ENCODE measurements at places on chromosomes 4 and X.

DNA sequence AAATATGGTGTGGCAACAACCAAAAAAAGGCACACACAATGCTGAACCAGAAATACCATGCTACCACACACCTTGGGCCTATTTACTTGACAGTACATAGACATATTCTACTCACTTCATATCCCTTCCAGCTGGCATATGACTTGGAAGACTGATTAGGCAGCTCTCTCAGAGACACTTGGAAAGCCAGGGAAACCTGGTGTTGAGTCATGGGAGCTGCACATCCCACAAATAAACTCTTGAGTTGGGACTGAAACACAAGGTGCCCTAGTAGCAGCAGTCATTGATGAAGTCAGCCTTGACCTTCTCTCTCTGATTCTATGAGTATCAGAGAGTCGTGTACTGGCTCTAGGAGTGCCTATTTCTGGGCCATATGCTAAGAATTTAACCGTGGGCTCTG is 776.6 kb upstream of the LCORL start:
- no peak for DNase-seq

GRCh38 chr4:8205241-8205707 is 6.2 kb downstream of the SH3TC1 start:
- no peak for DNase-seq

DNA sequence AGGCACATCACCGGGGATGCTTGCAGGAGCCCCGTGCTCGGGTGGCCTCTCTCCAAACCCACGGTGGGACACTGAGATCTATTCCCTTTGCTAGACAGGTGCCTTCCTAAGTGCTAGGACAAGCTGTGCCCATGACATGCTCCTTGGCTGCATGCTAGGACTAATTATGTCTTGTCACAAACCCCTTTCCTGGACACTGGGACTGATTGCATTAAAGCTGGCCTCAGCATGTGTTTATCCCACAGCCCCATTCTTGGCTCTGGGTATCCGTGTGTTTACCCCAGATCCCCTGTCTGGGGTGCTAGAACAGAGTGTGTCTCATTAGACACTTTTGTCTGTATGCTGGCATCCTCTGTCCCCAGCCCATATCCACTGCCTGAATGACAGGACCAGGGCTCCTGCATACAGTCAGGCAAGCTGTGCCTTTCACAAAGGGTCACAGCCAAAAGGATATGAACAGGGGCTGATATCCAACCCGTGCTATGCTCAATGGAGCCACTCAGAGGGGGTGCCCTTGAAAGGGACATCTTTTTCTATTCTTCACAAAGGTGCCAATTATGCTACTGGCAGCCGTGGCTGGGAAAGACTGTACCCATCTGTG is 9.2 kb upstream of the IQSEC2 start:
- no peak for DNase-seq

DNA sequence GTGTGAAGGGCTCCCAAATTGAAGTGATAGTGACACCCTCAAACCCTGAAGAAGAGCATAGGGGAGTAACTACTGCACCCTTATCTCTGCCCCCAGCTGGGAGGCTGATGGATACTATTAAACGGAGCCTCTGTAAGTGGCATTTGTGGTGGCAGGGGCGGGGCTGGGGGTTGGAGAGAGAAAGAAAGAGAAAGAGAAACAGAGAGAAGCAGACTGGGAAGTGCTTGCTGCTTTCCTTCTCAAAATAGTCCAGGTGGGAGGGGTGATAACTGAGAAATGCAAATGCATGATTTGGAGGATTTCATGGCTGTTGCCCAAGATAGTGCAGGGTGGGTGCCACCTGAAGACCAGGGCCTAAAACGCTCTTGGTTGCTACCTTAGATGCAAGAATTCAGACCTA is 253.5 kb upstream of the GATB start:
- DNase-seq = peak; percentile 57

DNA sequence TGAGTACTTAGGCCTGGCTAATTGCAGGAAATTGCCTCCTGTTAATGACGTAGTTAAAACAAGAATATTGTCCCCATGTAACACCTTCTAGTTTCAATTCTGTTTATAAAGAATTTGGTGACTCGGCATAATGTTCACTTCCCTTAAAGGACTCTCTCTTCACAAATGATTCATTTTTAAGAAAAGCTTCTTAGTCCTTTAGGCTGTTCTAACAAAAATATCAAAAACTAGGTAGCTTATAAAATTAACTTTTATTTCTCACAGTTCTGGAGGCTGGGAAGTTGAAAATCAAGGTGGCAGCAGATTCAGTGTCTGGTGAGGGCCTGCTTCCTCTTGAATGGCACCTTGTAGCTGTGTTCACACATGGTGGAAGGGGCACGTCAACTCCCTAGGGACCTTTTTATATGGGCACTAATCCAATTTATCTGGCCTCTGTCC is 23.8 kb downstream of the COL25A1 start:
- no peak for DNase-seq

- no peak for DNase-seq
Observed at GRCh38 chrX:106903856-106904528, 851 bp upstream of the RIPPLY1 start.

DNA sequence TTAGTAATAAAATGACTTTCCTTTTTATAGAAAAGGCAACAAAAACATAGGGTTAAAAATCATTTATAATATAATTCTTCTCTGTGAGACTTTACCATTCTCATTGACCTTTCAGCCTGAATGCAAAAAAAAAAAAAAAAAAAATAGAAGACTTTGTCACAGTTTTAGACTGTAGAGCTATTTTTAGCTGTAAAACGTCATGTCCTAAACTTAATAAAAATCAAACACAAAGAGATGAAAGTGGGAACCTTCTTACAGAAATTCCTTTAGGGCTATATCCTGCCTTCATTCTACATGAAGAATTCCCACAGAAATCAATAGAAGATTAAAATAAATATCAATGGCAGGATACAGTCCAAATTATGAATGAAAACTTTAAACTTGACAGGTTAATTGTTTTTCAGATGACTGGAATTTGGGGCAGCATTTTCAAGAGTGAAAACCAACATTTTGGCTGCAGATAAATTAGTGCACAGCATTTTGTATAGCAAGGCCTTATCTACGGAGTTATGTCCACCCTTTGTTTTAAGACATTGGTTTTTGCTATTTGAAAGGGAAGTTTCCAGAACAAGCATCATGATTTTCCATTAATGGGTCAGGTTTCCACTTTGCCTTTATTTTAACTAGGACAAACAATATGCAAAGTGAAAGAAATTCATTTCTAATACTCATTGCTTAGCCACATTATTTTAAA is 219.5 kb downstream of the SPCS3 start:
- DNase-seq = no peak

GRCh38 chr4:1150875-1151274 is 21.5 kb downstream of the SPON2 start:
- DNase-seq = no peak

GRCh38 chr4:10581022-10581421 is 103.5 kb downstream of the CLNK start:
- no peak for DNase-seq

GRCh38 chrX:80485543-80485942 is 65.3 kb downstream of the TENT5D start:
- DNase-seq = no peak

- DNase-seq = no peak
Observed at GRCh38 chr4:17092736-17093437, 194.4 kb upstream of the LDB2 start.

GRCh38 chr4:41209187-41209586 is 5.2 kb downstream of the APBB2 start:
- DNase-seq = no peak

GRCh38 chrX:110228453-110228852 is 89.4 kb downstream of the AMMECR1 start:
- DNase-seq = no peak

- DNase-seq = peak; percentile 67
Observed at GRCh38 chrX:119067023-119067739, 5.6 kb upstream of the CT47C1 start.

DNA sequence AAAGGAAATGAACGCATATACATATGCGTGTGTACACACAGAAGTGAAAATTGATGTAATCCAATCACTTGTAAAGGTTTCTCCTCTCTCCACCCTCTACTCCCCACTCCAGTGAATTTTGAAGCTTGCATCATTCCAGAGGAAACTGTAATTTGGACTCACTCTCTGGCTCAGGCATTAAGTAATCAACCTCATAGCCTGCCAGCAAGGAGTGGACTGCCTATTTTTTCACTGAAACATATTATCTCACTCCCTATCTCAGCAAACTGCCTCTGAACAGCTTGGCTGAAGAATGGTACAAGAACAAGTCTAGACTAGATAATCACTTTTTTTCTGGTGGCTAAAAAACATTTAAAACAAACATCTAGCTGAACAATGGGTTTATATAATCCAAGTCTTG is 124.2 kb downstream of the C4orf51 start:
- no peak for DNase-seq

DNA sequence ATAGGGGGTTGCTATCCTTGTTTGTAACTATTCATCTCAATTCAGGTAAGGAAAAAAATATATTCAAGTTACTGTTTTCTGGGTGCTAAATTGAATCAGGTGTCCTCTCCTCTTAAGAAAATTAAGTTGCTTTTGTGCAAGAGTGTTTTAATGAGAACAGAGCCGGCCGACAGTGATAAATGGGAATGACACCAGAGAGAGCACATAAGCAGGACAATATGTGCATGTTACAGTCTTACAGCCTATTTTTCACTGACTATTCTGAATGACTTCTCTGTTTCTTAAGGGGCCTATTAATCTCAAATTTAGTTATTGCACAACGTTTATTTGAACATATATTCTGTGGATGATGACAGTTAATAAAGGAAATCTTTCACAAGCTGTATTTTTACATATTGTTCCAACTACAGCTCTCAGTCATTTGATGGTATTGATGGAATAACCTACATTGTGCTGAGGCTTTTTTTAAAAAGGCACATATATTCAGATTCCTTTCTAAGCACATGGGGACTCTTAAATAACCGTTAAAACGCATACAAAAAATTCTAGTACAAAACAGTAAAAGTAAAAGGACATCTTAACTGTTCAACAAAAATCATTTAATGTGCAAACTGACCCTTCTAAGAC is 68.4 kb downstream of the SLC10A7 start:
- no peak for DNase-seq

- DNase-seq = no peak
Observed at GRCh38 chr4:146134761-146135445, 40.6 kb upstream of the LSM6 start.

DNA sequence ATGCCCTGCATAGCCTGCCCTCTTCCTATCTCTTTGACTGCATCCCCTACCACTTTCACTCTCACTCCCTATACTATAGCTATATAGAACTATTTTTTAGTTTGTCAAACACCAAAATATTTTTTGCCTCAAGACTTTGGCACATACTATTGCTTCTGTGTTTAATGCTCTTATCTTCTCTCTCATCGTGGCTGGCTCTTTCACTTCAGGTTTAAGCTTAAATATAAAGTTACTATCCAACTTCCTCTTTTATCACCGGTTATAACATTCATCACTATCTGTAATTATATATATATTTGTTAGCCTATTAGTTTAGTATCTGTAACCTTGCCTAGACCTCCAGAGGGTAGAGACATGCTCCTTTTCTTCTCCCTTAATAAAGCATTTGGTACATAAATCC is 11.5 kb upstream of the HMGB2 start:
- DNase-seq = no peak

DNA sequence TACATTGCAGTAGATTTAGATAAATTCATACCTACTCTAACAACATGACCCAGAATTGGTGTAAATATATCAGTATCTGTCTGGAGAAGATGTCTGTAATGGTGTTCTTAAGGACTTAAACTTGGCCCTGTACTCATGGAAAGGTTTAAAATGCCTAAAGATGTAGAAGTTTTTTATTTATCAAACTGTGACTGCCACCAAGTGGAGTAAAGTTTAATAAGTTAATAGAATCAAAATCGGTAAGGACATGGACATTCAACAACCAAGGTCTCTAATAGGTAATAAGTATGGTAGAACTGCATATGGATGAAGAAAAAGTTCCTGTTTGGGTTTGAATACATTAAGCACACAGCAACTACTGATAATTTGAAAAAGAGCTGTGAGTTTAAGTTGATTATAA is 474.0 kb upstream of the NDST3 start:
- no peak for DNase-seq

DNA sequence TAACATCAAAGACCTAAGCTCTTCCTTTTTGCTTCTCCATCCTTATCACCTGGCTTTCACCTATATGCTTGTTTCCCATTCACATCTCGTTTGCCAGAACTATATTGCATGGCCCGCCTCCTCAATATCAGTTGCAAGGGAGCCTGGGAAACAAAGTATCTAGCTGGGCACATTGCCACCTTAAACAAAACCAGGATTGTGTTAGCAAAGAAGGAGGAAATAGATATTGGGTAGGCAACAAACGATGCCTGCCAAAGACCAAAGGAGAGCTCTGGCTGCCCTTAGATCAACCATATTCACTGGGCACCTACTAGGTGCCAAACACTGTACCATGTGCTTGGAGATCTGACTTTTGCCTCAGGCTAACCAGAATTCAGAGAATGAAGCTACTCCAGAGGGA is 107.5 kb downstream of the GRIA3 start:
- DNase-seq = no peak

- DNase-seq = no peak
Observed at GRCh38 chr4:123350191-123350544, 46.4 kb upstream of the SPRY1 start.

DNA sequence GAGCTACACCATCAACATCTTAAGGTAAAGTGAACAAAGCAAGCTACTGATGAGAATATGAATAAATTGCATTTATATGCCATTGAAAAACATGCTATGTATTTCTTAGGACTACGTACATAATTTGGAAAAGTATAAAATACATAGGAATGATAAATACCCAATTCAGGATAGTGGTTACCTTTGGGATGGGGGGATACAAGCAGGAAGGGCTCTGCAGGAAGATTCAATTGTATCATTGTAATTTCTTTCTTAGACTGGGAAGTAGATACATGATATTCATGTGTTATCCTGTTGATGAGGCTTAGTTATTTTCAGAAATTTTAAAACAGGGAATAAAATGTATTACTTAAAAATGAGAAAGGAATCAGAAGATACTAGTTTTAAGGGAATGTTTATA is 43.4 kb downstream of the TRAPPC11 start:
- DNase-seq = no peak

DNA sequence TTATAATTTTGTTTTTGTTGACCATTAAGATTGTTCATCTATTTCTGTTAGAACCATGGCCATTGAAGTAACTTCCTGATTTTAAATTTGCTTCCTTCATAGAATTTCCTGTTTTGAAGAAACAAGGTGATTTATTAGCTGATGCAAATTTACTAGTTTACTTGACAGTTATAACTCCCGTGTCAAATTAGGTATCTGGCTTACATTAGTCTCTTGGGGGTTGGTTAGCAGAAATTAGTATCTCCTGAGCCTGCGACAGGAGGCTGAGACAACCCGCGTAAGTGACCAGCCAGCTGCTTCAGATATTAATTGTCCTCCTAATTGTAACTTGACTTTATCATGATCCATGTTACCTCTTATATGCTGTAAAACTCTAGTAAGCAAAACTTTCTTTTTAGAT is 154.3 kb downstream of the CFAP299 start:
- no peak for DNase-seq

- DNase-seq = peak; percentile 2
Observed at GRCh38 chrX:64642482-64642881, 247.2 kb upstream of the MTMR8 start.

DNA sequence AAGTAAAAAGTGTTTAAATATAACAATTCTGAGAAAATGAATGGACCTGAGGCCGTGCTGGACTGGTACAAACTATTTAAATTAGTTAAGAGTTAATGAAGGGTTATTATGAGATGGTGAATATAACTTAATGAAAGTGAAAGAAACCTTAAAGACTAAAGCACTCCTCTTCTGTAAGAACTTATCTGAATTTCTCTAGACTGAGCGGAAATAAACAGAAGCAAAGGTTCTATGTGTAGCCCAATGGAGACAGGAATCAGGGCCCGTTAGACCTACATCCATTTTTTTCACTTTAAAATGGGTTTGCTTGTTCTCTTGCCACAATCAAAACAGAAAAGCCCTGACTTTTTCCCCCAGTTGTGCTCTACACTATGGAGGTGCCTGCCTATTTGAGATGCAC is 14.9 kb downstream of the AMMECR1 start:
- DNase-seq = no peak
